ENCODE measurements at places on chromosomes 1 and 21.

GRCh38 chr1:5693568-5693967 is 298.7 kb downstream of the NPHP4 start:
- DNase-seq = no peak

DNA sequence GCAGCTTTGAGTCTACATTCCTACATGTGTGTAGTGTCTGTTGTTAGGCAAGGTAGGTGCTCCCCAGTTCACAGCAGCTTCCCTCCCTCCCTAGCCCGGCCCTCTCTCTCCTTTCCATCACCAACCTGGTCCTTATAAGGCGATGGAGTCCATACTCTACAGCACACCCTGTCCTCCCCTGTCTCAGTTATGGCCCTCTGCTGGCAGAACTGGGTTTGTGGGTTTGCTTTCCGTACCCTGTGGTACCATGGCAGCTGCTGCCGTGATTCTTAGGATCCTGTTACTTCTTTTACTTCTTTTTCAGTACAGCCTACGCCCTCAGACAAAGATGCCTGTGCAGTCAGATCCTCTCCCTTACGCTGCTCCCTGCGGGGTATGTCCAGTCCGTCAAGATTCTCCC is 31.7 kb downstream of the AK5 start:
- peak; percentile 51 for DNase-seq

DNA sequence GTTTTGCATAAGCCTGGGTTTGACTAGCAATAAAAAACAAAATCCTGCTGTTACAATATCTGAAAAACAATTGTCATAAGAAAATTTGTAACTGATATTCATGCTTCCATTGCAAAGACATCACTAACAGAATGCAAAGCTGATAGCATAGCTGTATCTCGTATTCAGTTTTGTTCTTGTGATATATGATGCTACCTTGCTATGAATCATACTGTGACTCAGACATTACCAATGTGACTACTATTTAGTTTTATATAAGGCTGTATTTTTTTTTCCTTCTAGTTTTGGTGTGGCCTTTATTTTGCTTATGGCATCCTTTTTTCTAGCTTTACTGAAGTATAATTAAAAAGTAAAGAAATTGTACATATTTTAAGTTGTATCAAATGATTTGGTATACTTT is 1381.8 kb downstream of the MRPL39 start:
- no peak for DNase-seq

DNA sequence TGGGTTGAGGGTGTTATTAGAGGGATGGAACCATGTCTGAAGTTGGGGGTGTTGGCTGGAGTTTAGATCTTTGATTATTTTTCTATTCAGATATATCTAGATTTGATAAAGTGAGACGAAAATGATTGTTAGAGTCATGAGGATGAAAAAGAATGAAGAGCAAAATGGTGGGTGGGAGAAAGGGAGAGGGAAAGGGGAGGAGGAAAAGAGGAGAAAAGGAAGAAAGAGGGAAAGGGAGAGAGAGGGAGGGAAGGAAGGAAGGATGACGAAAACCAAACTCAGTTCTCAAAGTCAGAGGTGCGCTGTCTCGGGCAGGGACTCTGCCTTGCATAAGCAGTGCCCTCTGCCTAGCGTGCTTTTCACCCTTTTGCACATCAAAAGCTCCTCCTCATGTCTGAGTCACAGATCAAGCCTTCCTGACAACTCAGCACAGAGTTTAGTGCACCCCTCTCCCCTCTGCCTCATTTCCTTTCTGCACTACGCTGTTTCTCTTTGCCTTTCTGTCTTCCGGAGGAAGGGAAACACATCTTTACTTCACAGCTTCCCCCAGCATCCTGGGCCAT is 225.8 kb upstream of the PROX1 start:
- no peak for DNase-seq

- no peak for DNase-seq
Observed at GRCh38 chr21:35470522-35470921, 421.4 kb upstream of the RUNX1 start.

DNA sequence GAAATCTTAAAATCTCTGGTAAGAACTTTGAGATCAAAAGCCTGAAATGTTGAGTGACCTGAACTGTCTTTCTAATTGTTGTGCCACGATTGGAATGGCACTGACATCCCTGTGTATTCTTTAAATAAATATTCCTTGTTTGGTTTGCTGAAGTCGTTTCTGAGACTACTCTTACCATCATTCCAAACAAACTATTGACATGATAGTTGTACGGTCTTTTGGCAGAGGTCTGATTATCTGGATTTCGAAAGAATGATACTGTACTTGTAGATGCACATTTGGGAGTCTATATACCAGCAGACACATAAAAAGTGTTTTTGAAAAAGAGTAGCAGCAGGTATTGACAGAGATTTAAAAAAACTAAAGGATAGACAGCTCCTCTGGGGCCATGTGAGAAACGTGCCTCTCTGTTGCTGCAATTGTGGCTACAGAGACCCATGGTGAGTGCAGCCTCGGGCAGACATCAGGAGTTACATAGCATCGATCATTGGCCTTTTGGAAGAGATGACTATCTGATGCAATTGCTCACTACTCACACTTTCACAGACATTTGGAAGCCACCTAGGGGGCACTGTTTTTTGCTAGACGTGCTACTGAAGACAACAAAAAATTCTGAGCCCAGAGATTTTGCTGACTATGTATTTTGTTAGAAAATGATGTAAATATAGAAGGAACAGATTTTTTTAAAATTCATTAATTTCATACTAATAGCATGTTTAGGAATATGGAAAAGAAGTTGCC is 464.5 kb downstream of the KCNT2 start:
- DNase-seq = no peak

- no peak for DNase-seq
Observed at GRCh38 chr1:51215169-51215568, 20.9 kb upstream of the RNF11 start.

GRCh38 chr1:30724175-30724574 is 790 bp upstream of the MATN1 start:
- DNase-seq = no peak

DNA sequence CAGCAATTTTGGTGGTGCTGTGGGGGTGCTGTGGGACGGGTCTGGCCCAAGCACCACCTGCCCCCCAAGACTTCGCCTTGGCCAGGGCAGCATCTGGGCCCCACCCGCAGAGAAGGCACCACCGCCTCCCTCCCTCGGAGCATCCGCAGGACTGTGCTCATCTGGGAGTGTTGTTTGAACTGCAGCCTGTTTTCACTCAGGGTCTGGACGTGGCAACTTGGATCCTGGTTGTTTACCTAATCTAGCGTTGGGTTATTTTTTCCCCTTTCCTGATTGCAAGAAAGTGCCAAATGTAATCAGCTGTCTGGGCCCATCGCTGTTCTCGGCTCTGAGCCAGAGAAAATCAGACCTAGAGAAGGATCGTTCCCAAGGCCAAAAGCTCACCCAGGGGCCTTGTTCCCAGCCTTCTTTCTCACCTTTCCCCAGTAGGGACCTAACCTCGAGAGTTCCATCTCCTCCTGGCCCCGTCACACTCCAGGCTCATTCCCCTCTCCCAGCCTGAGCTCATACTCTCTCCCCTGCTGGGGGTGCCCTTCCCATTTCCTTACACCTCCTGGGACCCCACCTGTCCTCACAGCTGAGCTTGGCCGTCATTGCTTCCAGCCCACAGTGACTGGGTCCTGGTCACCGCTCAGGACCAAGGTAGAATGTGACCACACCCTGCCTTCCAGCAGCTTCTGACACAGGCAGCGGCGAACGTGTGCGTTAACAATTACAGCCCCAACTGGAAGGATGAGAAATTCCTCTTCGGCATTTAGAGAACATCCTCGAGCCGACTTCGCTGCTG is 72.0 kb upstream of the FAM20B start:
- DNase-seq = no peak

- DNase-seq = no peak
Observed at GRCh38 chr21:17053321-17053720, 459.5 kb upstream of the CXADR start.

DNA sequence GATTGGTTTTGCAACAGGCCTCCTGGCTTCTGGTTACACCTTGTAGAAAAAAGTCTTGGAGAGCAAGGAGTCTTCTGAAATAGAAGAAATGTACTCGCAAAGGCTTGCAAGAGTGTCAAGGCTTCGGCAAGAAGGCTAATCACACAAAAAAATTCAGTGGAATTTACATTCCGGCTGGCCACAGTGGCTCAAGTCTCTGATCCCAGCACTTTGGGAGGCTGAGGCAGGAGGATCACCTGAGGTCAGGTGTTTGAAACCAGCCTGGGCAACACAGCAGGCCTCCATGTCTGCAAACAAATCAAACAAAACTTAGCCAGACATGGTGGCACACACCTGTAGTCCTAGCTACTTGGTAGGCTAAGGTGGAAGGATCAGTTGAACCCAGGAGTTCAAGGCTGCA is 7.7 kb upstream of the DOP1B start:
- DNase-seq = no peak

GRCh38 chr1:94821636-94822305 is 1.6 kb downstream of the SLC44A3 start:
- no peak for DNase-seq

DNA sequence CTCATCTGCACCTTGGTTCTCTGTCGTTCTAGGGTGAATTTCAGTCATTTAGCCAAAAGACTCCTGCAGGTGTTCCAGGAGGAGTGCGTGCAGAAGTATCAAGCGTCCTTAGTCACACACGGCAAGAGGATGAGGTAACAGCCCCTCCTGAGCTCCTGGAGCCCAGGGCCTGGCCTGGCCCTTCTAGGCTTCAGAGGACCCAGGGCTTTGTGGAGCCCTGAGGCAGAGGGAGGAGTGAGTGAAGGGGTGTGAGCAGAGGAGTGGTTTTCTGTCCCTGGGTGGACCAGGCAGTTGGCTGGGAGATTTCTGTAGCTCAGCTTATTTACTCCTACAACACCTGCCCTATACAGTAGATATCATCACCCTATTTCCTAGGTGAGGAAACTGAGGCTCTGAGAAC is 15.7 kb upstream of the RASSF5 start:
- DNase-seq = no peak

GRCh38 chr1:41344708-41345159 is 16.5 kb upstream of the FOXO6 start:
- DNase-seq = no peak

- DNase-seq = no peak
Observed at GRCh38 chr1:240737298-240737697, 125.3 kb upstream of the GREM2 start.

GRCh38 chr1:116692879-116693278 is 25.3 kb upstream of the IGSF3 start:
- DNase-seq = no peak

DNA sequence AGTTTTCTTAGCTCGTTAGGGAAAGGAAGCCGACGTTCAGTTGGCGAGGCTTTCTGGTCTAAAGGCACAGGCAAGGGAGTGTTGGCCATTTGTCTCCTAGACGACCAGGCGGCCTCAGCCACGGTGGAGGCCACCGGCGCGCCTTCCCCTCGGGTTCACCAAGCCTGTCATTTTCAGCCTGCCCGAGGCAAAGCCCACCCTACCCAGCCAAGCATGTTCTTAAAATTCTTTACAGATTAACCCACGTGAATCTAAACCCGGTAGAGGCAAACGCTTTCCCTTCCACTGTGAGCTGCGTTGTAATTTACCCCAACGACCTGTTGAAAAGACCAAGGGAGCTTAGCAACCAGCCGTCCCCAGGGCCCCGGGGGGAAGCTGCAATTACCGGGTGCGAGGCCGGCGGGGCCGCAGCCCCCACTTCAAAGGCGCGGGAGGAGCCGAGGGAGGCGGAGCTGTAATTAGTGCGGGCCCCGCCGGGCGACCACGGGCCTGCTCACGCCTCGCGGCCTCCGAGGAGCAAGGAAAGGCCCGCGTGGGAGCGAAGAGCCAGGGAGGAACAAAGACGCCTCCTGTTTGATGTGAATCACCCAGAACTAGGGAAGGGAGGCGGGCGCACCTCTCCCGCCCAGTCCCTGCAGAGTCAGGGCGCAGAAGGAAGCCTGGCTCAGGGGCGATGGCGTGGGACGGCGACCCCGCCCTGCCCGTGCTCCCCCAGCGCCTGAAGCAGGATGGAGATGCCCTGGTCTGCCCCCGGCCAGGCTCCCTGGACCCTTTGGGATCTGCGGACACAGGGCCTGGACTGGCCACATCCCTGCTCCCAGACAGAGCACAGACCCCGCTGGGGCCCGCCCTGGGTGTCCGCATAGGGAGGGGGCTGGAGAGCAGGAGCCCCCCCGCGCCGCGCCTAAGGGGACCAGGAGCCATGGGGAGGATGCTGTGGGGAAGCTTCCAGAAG is 12.1 kb upstream of the TSPEAR start:
- peak; percentile 7 for DNase-seq

GRCh38 chr21:38323721-38324531 is 67.1 kb downstream of the KCNJ15 start:
- DNase-seq = peak; percentile 99

GRCh38 chr1:11898831-11899467 is 27.3 kb downstream of the KIAA2013 start:
- no peak for DNase-seq

- no peak for DNase-seq
Observed at GRCh38 chr1:153685544-153686340, 7.3 kb downstream of the NPR1 start.

- no peak for DNase-seq
Observed at GRCh38 chr1:59686574-59686973, 128.2 kb upstream of the HOOK1 start.

DNA sequence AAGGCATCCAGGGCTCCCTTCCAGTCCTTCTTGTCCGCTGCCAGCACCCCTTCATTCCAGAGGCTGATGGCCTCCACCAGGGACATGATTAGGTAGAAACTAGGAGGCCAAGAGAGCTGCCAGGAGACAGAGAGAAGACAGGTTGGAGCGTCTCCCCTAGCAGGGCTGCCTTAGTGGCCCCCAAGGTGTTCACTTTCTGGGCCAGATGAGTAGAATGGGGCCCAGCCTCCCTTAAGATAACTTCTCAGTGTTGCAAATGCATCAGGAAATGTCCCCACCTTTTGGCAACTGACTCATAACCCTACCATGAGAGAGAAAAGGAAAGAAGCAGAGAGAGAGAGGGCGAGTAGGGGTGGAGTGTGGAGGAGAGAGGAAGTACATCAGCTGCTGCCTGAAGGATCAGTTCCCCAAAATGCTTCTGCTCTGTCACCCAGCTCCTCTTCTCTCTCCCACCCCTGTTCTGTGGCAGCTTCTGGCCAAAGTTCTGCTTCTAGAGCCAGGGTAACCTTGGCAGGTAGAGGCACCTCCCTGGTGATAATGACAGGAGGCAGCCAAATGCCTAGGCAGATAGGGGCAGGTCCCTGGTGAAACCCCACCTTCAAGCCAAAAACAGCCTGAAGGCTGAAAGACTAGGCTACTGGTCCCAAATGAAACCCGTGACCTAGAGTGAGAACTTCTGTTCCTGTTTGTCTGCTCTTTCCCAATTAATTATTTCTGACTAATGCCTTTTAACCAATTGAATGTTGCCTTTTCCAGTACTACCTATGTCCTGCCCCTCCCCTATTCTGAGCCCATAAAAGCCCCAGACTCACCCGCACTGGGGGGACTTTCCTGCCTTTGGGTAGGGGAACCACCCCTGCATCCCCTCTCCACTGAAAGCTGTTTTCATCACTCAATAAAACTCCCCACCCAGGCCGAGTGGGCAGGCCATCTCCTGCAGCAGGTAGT is at the start of gene NCF2:
Gene NCF2 (minus strand): TSS at position 216 of the 948 bp plus-strand sequence. CDS start 130 bp downstream, at position 86.
- peak; percentile 28 for DNase-seq

- DNase-seq = peak; percentile 78
Observed at GRCh38 chr1:1021920-1022259, 2.0 kb downstream of the AGRN start.

Measured in amniotic epithelial cell (primary cell).